ENCODE measurements at places on chromosomes 12 and 14.

DNA sequence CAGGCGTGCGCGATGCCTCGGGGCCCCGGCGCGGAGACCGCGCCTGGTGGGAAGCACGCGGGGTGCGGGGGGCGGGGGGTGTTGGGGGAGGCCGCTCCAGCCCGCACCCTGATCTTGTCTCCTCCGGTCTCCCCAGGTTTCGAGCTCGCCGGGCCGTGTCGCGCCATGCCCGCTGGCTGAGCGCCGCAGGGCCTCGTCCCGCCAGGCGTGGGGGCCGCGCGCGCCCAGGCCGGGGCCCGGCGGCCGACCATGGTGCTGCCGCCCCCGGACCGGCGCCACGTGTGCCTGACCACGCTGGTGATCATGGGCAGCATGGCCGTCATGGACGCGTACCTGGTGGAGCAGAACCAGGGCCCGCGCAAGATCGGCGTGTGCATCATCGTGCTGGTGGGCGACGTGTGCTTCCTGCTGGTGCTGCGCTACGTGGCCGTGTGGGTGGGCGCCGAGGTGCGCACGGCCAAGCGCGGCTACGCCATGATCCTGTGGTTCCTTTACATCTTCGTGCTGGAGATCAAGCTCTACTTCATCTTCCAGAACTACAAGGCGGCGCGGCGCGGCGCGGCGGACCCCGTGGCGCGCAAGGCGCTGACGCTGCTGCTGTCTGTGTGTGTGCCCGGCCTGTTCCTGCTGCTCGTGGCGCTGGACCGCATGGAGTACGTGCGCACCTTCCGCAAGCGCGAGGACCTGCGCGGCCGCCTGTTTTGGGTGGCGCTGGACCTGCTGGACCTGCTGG is 2.4 kb downstream of the TMEM121 start:
- no peak for DNase-seq

GRCh38 chr14:30608533-30609006 is 13.5 kb upstream of the SCFD1 start:
- no peak for DNase-seq

DNA sequence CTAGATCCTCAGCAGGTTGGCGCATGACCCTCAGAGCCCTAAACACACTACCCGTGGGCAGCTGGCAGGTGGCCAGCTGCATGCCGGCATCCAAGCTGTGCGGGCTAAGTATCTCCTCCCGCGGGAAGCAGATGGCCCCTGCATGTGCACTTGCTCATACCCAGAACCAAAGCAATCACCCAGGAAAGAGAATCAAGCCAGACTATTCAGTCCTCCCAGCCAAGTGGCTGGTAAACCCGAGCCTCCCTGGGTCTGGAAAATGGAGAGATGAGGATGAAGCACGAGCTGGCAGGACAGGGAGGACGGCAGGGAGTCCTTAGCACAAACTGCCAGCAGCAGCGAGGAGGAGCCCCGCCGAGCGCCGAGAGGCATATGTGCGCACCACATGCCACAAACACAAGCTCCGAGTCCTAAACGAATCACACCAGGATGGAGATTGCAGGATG is 139.7 kb downstream of the RIMBP2 start:
- no peak for DNase-seq

DNA sequence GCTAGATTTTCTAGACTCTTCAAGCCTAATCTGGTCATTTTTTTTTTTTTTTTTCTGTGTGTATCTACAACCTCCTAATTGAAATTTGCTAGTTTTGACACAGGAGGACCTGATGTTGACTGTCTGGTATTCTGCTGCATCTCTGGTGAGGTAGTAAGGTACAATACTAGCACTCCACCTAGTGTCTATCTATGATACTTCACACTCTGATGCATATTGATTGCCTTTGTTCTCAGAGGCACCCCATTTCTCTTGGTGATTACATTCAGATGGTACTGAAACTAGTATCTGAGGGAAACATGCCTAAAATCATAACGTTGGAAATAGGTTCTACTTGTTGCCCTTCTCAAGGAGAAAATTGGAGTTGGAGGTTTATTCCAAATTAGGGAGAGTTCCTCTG is 930.5 kb upstream of the NOVA1 start:
- peak; percentile 32 for DNase-seq

DNA sequence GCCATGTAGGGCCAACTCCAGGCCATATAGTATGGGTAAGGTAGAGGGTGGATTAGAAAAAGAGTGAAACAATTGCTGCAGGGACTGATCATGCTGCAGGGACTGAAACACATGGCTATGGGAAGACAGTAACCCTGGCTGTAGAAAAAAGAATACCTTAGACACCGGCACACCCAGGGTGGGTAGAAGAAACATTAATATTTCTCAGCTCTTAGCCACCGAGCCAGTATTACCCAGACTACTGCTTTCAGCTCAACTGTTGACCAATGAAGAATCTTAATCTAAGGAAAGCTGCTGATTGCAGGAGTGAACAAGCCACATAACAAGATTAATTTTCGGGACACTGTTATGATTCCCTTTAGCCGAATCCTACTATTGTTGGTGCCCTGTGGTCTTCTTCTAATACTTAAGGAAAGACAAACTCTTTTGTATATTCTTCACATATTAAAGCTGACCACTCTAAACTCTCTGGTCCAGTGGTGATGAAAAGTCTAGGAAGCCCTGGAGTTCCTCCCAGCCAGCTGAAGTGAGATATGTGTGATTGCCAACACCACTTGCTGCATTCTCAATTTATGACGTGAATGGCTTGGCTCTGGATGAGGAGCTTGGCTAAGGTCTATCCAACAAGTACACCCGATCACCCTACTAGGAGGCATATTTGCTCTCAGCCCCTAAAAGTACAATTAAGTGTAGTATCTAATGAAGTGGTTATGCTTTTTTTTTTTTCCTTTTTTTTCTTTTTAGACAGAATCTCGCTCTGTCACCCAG is 69.2 kb downstream of the NOVA1 start:
- no peak for DNase-seq

- DNase-seq: no peak
These were observed 30.5 kb downstream of the DPF3 start for GRCh38 chr14:72863216-72864006.

GRCh38 chr14:87745507-87746118 is 247.4 kb downstream of the GALC start:
- peak; percentile 30 for DNase-seq

DNA sequence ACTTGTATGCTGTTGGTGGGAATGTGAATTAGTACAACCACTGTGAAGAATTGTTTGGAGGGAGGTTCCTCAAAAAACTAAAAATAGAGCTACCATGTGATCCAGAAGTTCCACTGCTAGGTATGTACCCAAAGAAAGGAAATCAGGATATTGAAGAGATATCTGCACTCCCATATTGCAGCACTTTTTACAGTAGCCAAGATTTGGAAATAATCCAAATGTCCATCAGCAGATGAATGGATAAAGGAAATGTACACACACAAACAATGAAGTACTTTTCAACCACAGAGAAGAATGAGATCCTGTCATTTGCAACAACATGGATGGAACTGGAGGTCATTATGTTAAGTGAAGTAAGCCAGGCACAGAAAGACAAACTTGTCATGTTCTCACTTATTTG is 25.9 kb downstream of the TIGAR start:
- DNase-seq: no peak

GRCh38 chr14:54627219-54627539 is 60.3 kb downstream of the SAMD4A start:
- no peak for DNase-seq

DNA sequence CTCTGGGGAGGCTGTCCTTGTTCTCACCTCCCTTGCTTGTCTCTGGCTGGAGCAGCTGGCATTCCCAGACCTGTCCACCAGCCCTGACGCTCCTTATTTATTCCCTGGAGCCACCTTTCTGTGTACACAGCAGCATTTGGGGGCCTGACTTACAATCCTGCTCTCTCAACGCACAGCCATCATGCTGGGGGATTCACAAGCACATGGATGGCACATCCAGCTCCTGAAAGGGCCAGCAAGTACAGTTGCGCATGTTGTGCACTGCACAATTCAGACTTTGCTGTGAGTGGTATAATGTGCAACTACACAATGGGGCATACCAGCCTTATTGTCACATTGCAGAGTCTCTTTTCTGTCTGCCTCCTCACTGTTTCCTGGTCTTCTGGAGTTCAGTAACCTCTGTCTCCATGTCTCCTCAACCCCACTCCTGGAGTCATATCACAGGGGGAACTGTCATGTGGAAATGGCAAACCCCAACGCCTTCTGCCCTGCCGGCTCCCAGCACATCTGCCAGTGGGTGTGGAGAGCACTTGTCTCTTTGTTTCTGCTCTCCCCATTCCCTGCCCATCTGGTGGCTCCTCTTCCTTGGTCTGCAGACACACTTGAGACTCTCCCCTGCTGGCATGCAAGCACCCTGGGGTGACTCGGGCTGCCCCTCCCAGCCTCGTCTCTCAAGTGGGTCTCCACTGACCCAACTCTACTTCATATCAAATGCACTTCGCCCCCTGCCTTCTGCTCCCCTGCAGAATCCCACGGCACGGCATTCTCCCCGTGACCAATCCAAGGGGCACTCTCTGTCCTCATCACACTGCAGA is 41.2 kb upstream of the MEG3 start:
- peak; percentile 29 for DNase-seq

DNA sequence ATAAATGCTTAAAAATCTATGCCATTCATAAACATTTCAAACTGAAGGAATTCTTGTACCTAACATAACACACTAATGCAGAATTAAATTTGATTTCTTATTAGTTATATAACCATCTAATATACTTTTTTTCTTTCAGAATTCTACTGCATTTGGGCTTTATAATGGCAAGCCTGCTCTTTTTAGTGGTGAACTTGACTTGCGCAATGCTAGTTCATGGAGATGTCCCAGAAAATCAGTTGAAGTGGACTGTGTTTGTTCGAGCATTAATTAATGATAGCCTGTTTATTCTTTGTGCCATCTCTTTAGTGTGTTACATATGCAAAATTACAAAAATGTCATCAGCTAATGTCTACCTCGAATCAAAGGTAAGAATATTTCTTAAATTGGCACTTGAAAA is 47.3 kb downstream of the GPR137C start:
- DNase-seq: no peak

DNA sequence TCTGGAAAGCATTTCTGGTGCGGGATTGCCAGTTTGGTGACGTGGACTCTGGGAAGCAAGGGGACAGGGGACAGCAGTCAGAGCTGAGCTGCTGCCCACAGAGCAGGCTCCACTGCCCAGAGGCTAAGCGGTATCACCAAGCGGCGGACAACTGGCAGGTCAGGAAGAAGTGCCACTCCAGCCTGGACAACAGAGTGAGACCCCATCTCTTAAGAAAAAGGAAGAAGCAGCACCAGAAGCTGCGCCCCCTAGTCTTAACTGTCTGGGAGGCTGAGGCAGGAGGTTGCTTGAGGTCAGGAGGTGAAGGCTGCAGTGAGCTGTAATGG is 31.8 kb upstream of the MMP17 start:
- DNase-seq: no peak

DNA sequence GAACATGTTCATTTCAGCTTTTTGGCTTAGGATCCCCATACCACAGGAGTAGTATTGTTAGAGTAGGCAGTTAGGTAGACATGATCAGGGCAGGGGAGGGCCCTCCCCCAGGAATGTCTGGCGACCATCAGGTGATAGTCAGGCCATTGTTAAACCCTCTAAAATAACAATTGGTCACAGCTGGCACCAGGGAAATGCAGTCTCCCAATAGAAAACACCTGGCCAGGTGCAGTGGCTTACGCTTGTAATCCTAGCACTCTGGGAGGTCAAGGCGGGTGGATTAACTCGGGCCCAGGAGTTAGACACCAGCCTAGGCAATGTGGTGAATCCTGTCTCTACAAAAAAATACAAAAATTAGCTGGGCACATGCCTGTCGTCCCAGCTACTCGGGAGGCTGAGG is 187.1 kb downstream of the MON2 start:
- DNase-seq: no peak

GRCh38 chr12:14930299-14930698 is 8.0 kb downstream of the ERP27 start:
- DNase-seq: no peak

DNA sequence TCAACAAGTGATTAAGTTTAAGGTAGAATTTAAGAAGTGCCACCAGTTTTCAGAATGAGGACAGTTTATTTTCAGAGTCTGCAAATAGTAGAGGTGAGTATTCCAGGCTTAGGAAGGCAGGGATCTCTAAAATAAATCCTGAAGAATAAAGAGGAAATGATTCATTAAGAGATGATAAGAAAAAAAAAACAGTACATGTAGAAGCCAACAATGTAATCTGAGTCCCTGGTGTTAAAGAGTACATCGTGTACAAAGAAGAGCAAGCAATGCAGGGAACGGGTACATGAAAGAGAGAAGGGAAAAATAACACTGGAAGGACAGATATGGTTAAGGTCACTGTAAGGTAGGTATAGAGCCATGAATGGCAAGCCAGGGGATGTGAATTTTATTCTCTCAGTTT is 95.2 kb upstream of the FOXG1 start:
- DNase-seq: no peak

DNA sequence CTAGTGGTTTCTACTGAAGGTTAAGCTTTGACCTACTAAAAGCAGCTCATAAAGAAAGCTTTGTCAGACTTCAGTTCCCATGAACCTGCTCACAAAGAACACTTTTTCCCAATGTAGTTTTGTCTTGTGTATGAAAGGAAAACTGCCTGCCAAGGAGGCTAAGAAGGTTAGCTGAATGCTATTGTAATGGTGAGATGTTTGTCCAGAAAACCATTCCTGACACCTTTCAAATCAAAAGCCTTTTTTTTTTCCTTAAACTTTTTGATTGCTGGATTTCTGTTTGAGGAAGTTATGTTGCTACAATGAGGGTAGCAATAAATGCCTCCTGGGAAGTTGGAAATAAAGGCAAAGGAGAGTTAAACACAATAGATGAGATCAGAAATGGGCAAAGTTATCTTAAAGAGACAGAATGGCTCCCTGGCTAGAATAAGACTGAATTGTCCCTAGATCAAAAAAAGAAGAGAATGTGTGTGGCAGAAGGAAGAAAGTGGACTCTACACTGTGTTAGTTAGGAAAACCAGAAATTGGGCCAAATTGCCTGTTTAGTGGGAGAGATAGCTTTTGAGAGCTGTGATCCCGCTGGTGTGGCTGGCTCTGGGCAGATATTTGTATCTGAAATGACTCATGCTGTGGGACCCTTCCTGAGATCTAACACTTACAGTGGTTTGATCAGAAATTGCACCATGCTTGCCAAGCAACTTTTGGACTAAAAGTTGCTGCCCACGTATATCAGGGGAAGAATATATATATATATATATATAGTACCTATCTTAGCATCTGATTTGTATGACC is 27.5 kb downstream of the TECPR2 start:
- DNase-seq: no peak

DNA sequence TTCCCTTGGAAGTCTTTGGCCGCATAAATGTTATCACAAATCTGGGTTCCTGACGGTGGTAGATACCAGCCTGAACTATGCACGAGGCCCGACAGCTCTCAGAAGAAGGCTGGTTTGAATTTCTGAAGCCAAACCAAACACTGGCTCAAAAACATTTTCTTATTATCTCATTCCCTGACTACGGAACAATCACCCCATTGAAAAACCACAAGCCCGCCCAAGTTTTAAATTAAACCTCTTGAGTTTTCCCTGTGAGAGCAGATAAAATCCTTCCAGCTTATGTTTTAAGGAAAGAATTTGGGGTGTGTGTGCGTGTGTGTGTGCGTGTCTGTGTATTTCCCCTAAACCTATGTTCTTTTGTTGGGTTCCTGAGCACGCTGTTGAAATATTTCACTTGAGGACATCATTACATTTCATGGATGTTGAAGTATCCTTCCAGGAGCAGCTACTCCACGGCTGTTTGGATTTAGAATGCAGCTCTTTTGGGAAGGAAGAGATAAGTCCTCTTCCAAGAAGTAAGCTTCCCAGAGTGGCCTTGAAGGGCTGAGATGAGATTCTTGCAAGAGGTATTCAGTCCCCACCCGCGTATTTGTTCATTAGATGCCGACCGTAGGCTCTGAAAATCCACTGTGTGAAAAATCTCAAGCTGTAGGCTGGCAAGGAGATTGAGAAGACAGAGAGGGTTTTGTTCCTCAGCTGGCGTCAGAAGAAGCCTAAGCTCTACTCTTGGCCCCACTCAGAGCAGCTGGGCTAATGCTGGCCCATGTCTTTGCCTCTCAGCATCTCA is 131.0 kb upstream of the NCOR2 start:
- DNase-seq: no peak
